ENCODE measurements at places on chromosomes 4 and X. TPM values are rescaled to one million over a fixed set of nuclear protein-coding genes. Genes with fewer than 3 reads are reported as not detected.

RHOH gene
- 12.5 TPM for total RNA-seq

SGMS2 gene
- total RNA-seq = 87.4 TPM

NLRP2B gene
- not detected for total RNA-seq

DNA sequence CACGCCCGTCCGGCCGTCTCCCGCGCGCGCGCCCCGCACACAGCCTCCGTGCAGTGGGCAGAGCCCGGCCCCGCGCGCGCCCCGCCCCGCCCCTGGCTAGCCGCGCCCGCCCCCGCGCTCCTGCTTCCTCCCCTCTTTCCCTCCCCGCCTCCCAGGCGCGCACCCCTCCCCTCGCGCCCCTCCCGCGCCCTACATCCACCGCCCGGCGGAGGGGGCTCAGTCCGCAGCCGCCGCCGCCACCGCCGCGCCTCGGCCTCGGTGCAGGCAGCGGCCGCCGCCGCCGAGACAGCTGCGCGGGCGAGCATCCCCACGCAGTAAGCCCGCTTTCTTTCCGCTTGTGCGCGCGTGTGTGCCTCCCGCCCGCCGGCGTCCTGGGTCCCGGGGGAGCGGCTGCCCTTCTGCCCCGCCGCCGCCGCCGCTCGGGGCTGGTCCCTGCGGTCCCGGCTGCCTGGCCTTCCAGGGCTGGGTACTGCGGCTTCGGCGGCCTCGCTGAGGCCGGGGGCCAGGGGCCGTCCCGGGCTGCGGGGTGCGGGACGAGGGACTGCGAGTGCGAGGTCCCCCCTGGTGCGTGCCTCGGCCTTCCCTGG lies at the start of gene FHL1:
Gene FHL1, plus strand, starts transcription at position 219 of the 587 bp plus-strand sequence.
- peak; percentile 94 for DNase-seq

DNA sequence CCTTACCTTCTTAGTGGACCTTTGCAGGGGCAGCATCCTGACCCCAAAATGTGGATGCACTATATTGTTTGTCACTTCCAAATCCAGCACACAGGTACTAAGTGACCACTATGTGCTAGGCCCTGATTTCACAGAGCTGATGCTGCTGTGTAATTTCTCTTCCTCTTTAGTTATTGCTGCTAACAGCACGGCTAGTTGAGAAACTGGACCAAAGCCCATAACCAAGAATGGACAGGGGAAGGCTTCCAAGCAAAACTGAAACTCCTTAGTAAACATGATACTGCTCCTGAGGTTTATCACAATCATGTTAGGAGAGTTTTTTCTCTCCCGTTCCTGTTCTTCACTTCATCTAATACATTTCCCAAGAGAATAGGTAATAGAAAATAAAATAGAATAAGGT lies 172.9 kb upstream of the TTC29 start:
- no peak for DNase-seq

- no peak for DNase-seq
These were observed 47.7 kb upstream of the PPP2R2C start for GRCh38 chr4:6520051-6520636.

DNA sequence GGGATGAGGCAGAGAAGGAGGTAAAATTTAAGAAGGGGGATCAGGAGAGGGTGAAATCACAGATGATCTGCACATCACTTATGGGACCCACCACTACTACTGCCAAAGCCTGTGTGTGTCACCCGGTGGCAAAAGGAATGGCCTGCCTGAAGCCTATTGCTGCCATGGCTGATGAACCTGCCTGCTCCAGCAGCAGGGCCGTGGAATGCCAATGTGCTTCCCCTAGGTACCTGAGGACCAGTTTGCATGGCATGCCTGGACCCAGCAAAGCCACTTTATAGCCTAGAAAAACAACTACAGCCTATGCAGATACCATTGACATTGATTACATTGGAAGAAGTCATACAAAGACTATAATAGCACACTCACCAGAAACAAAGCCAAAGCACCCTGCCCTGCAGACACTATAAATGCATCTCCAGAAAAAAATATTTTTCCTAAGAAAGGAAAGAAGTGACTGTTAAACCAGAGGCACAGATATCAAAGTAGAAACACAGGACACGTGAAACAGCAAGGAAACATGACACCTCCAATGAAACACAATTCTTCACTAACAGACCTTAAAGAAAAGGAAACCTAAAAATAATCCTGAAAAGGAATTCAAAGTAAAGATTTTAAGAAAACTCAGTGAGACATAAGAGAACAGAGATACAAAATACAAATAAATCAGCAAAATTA lies 680.7 kb upstream of the GRID2 start:
- DNase-seq = no peak

DNA sequence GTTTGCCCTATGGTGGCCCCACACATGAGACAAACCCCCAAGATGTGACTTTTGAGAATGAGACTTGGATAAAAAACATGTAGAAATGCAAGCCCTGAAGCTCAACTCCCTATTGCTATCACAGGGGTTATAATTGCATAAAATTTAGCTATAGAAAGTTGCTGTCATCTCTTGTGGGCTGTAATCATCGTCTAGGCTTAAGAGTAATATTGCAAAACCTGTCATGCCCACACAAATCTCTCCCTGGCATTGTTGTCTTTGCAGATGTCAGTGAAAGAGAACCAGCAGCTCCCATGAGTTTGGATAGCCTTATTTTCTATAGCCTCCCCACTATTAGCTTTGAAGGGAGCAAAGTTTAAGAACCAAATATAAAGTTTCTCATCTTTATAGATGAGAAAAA lies 14.6 kb downstream of the ALB start:
- DNase-seq = no peak

- no peak for DNase-seq
These were observed 68.3 kb downstream of the ABLIM2 start for GRCh38 chr4:8090312-8090711.

DNA sequence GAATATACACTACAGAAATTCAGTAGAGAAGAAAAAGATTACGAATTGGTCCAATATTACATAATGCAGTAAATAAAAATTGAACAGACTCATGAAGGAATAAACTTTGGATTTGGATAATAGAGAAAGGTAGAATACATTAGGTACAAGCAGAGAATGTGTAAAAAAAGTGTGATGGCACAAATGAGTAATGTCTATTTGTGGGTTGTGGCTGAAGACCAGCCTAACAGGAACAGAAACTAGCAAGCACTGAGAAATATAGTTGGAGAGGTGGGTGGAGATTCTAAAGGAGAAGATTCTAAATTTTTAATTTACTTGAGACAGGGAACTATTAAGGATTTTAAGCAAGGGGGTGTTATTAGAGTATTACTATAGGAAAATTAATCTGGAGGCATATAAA lies 15.2 kb upstream of the CLOCK start:
- no peak for DNase-seq

DNA sequence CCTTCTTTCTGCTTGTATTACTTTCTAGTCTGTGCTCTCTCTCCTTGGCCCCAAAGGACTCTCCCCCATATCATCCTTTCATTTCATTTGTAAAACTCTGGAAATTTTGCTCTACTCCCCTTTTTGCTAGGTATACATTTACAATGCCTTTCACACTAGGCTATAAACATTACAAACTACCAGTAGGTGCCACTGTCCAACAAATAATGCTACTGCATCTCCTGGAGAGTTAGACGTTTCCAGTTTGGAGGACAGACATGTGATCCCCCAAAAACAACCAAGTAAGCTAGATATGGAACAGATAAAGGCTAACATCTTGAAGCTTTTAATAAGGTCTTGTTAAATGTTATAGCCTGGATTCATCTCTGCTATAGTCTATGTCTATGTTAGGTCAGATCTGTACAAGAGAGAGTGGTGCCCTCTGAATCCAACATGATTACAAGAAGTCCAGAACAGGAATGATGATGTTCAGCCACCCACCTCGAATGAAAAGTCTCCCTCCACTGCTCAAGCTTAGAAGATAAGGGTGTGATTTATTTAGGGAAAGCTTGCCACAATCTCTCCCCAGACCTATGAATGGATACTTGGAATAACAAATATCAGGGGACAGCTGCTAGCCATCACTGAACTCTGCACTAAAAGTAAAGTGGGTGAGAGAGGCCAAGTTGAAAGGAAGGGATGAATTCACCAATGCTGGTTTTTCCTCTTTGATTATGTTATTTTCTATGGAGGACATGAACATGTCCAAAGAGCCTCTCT lies 14.3 kb downstream of the CBR4 start:
- no peak for DNase-seq

DNA sequence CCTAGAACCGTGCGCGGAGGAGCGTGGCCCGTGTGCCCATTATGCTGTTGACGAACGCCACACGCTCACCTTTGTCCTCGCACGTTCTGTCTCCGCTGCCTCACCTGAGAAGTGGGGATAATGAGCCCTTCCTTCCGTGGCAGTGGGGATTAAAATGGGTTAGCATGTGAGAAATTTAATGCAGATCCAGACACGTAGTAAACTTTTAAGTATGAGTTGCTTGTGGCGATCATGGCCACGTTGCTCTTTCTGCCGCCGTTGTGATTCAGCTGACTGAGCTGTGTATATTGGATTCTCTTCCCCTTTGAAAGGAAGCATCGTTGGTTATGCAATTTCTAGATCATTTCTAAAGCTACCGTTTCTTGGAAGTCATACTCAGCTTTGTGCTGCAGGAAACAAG lies 16.5 kb downstream of the TBC1D14 start:
- DNase-seq = no peak

GRCh38 chrX:70509078-70509477 lies 64.4 kb downstream of the DLG3 start:
- DNase-seq = no peak
